ENCODE measurements at places on chromosomes 1 and 21.

- no peak for DNase-seq
Measured at GRCh38 chr1:228396770-228397662, 9.6 kb downstream of the TRIM11 start.

DNA sequence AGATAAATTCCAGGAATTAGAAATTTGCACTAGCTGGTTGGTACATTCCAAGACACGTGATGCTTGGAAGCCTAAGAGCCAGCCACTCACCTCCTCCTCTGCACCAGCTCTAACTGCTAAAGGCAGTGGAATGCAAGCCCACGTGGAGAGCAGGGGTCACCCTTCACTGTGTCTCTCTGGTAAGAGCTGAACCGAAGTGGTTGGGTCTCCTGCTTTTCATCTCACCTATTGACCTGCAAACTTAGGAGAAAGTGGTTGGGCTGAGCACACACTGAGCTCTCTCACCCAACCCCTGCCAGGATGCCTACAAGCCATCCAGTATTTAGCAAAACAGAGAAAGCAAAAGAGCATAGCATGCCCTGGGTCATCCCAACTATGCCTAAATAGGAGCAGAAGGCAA, 19.3 kb downstream of the HAO2 start:
- DNase-seq: no peak

- no peak for DNase-seq
Measured at GRCh38 chr1:168148916-168149315, 12.2 kb upstream of the GPR161 start.

- DNase-seq: peak; percentile 94
Measured at GRCh38 chr1:115062542-115063004, 26.7 kb downstream of the TSPAN2 start.

DNA sequence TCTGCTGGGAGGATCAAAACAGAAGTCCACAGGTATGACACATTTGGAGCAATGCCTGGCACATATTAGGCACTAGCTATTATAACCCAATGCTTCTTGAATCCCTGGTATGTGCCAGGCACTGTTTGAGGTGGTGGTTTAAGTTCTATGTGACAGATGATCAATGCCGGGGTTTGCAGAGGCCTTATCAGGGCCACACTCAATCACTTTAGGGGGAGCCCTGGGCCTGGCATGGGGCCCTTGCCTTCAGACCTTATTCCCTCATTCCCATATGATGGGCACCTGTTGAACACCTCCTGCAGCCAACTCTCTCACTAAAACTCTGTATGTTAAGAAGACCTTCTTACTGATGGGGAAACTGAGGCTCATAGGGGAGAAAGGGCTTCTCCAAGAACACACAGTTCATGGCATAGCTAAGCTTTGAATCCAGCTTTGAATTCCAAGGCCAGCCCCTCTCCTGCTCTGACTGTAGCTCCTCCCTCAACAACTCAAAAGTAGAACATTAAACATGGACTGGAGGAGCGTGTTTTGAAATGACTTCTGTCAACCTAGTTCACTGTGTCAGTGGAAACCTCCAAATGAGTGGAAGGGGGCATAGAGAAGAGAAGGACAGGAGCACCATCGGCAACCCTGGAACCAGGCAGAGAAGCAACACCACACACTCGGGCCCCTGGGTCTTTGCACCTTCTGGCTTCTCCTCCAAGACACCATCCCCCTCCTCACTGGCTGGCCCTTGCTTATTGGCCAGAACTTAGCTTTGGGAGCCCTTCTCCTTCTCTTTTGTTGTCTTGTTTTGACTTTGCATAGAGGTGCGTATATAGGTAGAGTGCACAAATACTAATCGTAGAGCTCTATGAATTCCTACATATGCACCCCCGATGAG, 6.6 kb upstream of the IFFO2 start:
- DNase-seq: no peak

DNA sequence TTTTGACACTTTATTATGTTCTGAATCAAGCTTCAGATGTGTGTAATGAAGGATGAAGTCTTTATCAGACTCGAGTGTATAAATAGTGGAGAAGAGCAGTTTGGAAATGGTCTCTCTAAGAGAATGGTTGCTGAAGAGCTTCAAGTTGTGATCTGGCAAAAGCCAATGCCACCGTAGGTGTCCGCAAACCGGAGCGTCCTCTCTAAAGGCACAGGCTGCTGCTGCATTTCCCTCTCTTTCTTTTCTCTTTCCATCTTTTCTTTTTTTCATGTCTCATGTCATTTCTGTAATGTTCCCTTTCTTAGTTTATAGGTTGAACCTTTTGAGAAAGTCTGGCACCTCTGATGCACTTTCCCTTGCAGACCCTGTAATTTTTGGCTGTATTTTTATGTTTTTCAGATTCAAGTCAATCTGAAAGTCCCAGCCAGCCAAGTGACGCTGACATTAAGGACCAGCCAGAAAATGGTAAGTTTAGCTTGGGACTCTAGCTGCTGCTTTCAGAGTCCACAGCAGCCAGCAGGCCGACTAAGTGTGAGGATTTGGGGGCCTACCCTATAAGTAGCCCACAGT, 194.8 kb downstream of the NFIA start:
- no peak for DNase-seq

GRCh38 chr1:110165761-110166231, 15.5 kb downstream of the SLC6A17 start:
- DNase-seq: no peak

GRCh38 chr1:186927884-186928283, 99.1 kb downstream of the PLA2G4A start:
- no peak for DNase-seq

- DNase-seq: no peak
Measured at GRCh38 chr1:94979656-94980581, 53.0 kb upstream of the CNN3 start.

GRCh38 chr1:212351588-212352362, 62.9 kb downstream of the PACC1 start:
- no peak for DNase-seq

GRCh38 chr1:183945428-183946319, 91.9 kb downstream of the COLGALT2 start:
- DNase-seq: no peak

GRCh38 chr1:7621334-7622219, 149.5 kb upstream of the VAMP3 start:
- no peak for DNase-seq

Data from activated CD4-positive, alpha-beta T cell treated with anti-CD3 and anti-CD28 coated beads, Interleukin-2, amount 50 U/mL, for 16 hours (primary cell).